Sciatic nerve (tissue), 2 donors: ENCODE measurements at places on chromosomes 5 and 9. TPM values are rescaled to one million over a fixed set of nuclear protein-coding genes. Genes with fewer than 3 reads are reported as not detected.

DNA sequence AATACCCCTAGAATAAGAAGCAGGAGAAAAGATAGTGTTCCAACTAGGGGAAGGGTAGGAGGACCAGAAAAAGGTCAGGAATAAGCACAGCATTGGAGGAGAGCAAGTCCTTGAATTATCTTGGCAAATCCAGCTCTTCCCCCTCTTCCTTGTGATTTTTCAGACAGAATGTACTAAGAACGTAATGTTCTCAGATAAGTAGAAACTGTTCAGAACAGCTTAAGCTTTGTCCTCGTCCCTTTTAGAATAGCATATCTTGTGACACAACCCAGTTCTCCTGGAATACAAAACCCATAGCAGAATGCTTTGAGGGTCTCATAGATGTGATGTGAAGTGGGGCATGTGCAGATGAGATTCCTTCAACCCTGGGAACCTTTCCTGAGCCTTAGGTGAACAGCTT is 97.4 kb downstream of the EMB start:
- DNase-seq: no peak

DNA sequence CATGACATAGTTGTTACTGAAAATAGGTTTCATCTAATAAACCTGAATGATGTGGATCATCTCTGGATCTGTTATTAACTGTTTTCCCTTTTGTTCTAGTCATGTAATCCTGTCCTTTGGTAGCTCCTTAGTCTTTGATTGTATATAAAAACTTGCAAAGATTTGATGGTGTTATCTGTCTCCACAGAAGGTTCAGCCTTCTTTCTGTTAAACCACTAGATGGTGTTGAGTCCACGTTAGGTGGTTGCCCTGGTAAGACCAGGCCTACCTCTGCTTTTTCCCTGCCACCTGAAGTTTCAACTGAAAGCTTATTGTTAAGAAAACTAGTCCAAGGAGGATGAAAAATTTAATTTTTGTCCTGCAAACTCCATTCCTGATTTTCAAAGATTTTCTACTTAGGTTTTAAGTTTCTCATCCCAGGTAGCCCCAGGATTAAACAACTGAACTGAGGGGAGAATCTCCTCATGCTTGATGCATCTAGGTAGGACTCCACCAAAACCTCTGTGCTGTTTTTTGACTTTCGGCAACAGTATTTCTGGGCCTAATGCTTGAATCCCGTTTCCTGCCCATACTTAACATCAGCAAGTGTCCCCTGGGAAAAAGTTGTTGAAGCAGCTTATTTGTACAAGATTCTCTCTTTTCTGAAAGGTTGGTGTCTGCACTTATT is 68.5 kb downstream of the RICTOR start:
- no peak for DNase-seq

DNA sequence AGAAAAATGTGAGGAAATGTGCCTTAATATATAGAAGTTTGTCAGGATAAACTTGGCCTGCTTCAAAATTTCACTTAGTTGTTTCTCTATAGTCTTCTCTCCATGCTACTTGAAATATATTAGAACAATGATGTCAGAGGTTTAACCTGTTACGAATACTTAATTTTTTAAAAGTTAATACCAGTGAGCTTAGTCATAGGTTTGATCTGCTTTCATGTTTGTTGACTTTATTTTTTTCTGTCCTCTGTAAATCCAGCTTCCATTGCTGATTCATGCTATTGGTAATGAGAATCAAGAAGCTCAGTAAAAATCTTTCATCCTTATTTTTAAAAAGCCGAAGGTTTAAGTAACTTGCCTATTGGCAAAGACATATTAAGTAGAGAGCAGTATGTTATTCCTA is 27.9 kb downstream of the BDP1 start:
- DNase-seq: no peak

DNA sequence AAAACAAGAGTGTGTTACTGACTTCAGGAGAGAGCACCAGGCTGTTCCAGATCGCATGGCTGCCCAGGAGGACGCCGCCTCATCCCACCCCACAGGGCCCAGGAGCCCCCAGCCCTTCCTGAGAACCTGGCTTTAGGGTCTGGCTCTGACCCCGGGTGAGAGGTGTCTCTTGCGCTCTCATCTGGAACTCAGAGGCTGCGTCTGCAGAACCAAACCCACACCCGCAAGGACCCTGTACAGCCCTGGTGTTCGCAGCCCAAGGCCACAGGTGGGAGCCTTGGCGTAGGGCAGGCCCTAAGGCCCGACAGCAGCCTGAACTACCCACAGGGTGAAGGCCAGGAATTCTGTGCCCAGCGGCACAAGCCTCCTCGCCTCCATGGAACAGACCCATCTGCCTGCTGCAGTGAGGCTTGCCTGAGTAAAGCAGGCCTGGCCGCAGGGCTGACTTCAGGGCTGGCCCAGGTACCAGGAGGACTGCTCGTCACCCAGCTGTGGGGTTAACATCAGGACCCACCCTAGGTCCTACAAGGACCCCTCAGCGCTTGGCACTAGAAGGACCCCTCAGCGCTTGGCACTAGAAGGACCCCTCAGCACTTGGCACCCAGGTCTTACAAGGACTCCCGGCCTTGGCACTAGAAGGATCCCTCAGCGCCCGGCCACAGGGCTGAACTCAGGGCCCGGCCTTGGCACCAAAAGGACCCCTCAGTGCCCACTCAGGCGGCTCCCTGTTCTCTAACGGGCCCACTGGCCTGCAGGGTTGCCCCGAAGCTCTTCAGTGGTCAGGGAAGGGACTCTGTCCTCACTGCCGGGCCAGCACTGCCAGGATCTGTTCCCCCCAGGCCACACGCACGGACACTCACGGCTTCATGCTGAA is 48.2 kb downstream of the NKD2 start:
- DNase-seq: no peak

GRCh38 chr5:61604076-61605025 is 272.3 kb downstream of the ZSWIM6 start:
- DNase-seq: no peak

- DNase-seq: no peak
Measured at GRCh38 chr5:19322716-19323485, 665.1 kb downstream of the CDH18 start.

- peak; percentile 17 for DNase-seq
Measured at GRCh38 chr9:97548819-97549540, 47.5 kb downstream of the TMOD1 start.

Gene PCA3
- 0.18 TPM for total RNA-seq

GRCh38 chr5:133145436-133146170 is 93.8 kb downstream of the HSPA4 start:
- no peak for DNase-seq
